Frontal cortex (tissue), 4 donors: ENCODE measurements at places on chromosomes 2 and 18.

GRCh38 chr18:39191058-39191457, 1625.5 kb upstream of the CELF4 start:
- DNase-seq: no peak

DNA sequence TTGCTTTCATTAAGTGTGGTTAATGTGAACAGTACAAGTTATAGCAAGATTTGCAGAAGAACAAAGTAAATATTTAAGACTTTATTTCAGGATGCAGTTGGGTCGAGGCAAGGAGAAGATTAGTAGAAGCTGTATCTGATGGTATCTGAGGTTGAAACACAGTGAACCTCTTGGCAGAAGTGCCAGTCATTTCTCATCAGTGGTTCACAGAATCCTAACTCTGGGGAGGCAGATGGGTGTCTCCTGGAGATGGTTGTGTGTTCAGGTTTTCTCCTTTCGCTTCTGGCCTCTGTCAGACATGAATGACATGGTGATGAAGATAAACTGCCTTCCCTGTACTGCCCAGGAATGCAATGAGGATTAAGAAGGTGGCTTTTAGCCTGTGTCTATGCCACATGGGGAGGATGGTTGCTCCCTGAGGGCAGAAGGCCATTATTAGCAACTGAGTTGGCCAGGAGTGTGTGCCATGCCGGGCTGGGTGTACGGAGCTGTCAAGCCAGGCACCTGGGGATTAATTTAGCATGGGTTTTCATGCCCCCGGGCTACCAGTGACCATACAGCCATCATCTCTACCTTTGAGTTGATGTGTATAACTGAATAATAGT, 28.0 kb downstream of the MGAT5 start:
- DNase-seq: no peak

- no peak for DNase-seq
Measured at GRCh38 chr18:45890606-45891005, 65.1 kb downstream of the SIGLEC15 start.

- DNase-seq: no peak
Measured at GRCh38 chr2:113079131-113079530, 11.4 kb downstream of the IL1F10 start.

- no peak for DNase-seq
Measured at GRCh38 chr18:35707674-35708073, 126.1 kb downstream of the GALNT1 start.

DNA sequence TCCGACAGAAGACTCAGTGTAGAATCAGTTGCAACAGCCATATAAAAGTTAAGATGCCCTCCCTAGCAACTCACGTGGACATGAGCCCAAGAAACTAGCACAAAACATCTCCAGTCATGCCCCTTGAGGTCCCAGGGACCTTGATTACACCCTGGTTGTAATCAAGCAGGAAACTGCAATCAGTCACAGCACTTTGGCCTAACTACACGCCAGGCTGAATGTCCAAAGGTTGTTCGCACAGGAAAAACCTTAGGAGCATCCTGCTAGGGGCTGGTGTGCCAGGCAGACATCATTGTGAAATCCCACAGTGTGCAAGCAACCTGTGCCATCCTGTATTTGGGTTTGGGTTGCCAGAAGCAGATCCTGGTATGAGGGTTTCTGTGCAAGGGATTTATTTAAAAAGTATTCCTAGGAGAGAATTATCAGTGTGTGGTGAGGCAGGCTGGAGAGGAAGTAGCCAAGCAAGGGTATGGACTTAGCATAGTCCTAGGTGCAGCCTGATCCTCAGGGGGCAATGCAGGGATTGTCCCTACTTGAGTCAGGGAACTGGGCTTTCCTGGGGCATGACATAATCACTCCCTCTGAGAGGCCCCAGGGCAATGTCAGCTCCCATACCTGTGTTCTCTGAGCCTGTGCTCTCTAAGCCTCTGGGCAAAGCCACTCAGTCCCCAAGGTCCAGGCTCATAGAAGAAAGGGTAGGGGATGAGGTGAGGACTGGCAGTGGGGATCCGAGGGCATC, 17.8 kb upstream of the SULT1C2 start:
- no peak for DNase-seq

- no peak for DNase-seq
Measured at GRCh38 chr2:137826373-137827372, 137.6 kb upstream of the HNMT start.

GRCh38 chr2:205040323-205040722, 495.0 kb downstream of the PARD3B start:
- no peak for DNase-seq

DNA sequence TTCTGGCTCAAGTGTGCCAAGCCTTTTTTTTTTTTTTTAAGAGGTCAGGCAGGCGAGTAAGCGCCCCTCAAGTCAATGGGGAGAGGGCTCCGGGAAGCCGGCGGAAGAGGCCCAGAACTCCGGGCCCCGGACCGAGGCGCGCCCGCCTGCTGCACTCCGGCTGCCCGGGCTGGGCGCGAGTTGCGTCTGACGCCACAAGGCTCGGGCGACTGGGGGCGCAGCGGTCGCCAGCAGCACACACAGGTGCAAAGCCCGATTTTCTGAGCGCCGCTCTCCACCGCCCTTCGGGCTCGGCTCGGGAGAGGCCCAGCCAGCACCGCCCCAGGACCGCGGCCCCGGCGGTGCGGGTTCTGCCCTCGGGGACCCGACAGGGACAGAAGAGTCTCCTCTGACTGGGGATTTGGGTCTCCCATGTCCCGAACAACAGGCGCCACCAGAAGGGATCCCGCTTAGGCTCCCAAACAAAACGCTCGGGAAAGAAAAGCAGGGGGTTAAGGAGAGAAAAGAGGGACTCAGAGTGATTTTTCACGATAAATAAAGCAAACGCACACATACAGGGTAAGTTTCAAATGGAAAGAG, 787 bp downstream of the ERBB4 start:
- peak; percentile 5 for DNase-seq
